ENCODE measurements at places on chromosomes 4 and X. TPM values are rescaled to one million over a fixed set of nuclear protein-coding genes. Genes with fewer than 3 reads are reported as not detected.

- DNase-seq: no peak
These were observed 66.0 kb downstream of the FBXO8 start for GRCh38 chr4:174217273-174218126.

DNA sequence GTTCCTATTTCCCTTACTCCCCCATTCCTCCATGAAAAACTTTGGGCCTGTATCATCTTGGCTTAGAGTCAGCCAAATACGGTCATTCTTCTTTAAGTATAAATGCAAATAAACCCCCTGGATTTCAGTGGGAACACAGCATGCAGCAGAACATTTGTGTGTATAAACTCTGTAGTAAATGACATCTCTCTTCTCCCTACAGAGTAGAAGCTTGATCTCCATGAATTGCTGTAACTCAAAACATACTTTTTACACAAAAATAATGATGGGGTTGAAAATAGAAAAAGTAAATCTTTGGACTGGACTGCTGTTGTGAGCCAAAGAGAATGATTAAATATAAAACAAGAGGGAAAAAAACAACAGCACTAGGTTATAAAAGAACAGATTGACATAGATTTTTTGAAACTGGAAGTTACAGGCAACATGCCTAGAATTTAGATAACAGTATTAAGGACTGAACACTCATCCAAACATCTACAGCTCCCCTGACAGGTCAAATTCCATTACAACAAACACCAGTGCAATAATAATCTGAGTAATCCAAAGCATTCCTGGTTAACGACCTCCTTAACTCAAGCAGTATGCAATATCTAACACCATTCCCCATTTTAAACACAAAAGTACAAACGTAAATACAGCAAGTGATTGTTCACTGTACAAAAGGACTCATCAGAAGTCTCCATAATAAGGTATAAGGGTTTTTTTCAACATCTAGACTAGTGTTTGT lies 30.7 kb downstream of the TSPAN5 start:
- no peak for DNase-seq

DNA sequence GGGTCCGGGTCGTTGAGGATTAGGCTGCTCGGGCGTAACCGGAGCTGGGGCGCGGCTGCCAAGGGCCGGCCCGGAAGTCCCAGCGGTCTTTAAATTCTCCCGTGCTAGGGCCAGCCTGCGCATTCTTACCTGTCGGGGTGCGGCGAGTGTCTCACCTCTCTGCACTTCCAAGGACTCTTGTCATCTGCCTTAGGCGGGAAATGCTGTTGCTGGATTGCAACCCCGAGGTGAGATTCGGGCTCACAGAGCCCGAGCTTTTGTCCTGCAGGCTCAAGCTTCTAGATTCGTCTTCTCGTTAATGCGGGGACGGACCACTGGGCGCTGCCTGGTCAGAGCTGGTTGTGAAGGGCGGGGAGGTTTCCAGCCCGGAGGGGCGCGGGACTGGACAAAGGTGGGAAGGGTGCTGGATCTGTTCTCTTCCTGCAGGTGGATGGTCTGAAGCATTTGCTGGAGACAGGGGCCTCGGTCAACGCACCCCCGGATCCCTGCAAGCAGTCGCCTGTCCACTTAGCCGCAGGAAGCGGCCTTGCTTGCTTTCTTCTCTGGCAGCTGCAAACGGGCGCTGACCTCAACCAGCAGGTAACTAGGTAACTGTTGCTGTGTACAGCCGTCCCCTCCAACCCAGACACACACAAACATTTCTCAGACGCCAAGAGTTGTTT lies at the start of gene ANKRD37:
Gene ANKRD37 (plus strand): TSS at position 118 of the 662 bp plus-strand sequence. CDS start 83 bp downstream, at position 201.
- DNase-seq: no peak

DNA sequence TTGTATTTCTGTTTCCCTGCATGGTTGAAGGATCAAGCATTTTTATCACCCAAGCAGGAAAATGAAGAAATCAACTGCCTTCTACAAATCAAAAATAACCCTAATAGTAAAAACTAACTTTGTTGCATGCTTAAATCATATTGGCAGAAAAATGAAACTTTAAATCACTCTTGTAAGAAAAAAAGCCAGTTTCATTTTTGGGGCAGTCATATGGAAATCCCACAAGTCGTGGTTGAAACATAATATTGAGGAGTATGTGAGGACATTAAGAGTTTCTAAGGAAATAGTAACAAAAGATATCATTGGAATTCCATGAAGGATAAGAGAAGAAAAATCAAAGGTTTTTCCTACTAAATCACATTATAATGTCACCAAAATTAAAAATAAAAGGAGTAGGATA lies 8.4 kb downstream of the TEC start:
- DNase-seq: no peak

DNA sequence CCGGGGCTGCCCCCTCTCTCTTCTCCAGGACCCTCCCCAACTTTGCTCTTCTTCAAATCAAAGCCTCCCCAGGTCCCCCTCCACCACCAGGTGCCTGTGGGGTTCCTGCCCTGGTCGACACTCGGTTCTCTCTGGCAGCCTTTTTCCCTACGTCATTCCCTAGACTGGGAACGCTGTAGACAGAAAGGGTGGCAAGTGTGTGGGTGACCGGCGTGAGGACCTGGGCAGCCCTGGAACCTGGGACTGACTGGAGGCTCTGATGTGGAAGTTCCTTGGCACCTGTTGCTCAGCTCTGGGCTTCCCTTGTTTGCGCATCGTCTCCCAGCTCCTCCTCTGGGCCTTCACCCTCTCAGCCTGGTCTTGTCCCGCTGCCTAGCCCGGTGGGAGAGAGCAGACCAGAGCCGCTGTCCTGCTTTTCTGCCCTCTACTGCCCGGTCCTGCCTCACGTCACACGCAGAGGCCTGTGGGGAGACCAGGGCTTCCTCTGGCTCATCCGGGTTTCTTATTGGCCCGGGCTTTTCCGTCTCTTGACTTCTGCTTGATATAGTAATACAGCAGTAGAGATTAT lies 1.3 kb downstream of the TACC3 start:
- no peak for DNase-seq

GRCh38 chr4:106647451-106647850 lies 278.9 kb upstream of the GIMD1 start:
- no peak for DNase-seq

GRCh38 chr4:157221426-157221894 lies 932 bp downstream of the GRIA2 start:
- no peak for DNase-seq

- no peak for DNase-seq
These were observed 587.1 kb upstream of the CPEB2 start for GRCh38 chr4:14415146-14415545.

DNA sequence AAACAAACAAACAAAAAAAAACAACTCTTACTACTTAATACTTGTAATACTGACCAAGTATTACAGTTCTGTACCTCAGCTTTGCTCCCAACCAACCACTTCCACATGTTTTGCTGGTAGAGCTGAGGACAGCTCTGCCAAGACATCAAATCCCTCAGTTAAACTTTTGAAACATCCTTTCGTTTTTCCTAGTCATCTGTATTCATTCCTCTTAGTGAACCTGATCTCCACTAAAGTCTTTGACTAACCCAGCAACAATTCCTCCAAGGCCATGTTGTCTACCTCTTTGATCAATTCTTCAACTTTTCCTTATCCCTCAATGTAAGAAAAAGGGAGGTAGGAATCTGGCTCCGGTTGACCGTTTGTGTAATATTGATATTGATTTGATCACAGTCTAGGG lies 247.5 kb downstream of the ARHGAP24 start:
- no peak for DNase-seq

CLIC2 gene
- 2.0 TPM for polyA plus RNA-seq

COMMD8 gene
- polyA plus RNA-seq: 17.5 TPM

ENPEP gene
- 34.6 TPM for polyA plus RNA-seq

Measured in liver (tissue), 10 donors.